ENCODE measurements at places on chromosomes 13 and 19. TPM values are rescaled to one million over a fixed set of nuclear protein-coding genes. Genes with fewer than 3 reads are reported as not detected.

Gene TSKS
- total RNA-seq: 0.06 TPM

Gene HSH2D
- not detected for total RNA-seq

Gene TEX29
- 0.12 TPM for total RNA-seq

Gene TTC9B
- total RNA-seq: not detected

Gene KIR2DL3
- total RNA-seq: not detected

Gene FGF21
- total RNA-seq: not detected

Gene IGLON5
- total RNA-seq: not detected

Gene GJB6
- not detected for total RNA-seq

Gene RETN
- total RNA-seq: not detected

Gene C1QTNF9B
- not detected for total RNA-seq

Gene DBP
- total RNA-seq: 6.7 TPM

Gene KLHL1
- total RNA-seq: not detected

Gene MCEMP1
- total RNA-seq: not detected

Gene CPAMD8
- total RNA-seq: 0.26 TPM

Gene CEACAM3
- total RNA-seq: not detected

Gene COL4A2
- 358 TPM for total RNA-seq

Gene TMEM190
- total RNA-seq: not detected

Measured in aortic smooth muscle cell (primary cell).